ENCODE measurements at places on chromosomes 12 and 14. TPM values are rescaled to one million over a fixed set of nuclear protein-coding genes. Genes with fewer than 3 reads are reported as not detected.

C12orf54 gene
- 1.5 TPM for total RNA-seq

SCFD1 gene
- 337 TPM for total RNA-seq

KRT78 gene
- not detected for total RNA-seq

ART4 gene
- 4.8 TPM for total RNA-seq

TCL1B gene
- total RNA-seq, result not detected

SMAGP gene
- 13.4 TPM for total RNA-seq

KERA gene
- 1.1 TPM for total RNA-seq

BAZ2A gene
- 27.4 TPM for total RNA-seq

GPR137C gene
- 14.0 TPM for total RNA-seq

BMP4 gene
- 46.3 TPM for total RNA-seq

PLCZ1 gene
- not detected for total RNA-seq

KRT75 gene
- total RNA-seq, result not detected

HOTAIR gene
- total RNA-seq, result 1.1 TPM

SLCO1B3 gene
- total RNA-seq, result not detected
